GM13977 (cell line): ENCODE measurements at places on chromosomes 5 and 9.
A peak's percentile ranks its signal among the peaks of the same experiment; 100 is the strongest.

DNA sequence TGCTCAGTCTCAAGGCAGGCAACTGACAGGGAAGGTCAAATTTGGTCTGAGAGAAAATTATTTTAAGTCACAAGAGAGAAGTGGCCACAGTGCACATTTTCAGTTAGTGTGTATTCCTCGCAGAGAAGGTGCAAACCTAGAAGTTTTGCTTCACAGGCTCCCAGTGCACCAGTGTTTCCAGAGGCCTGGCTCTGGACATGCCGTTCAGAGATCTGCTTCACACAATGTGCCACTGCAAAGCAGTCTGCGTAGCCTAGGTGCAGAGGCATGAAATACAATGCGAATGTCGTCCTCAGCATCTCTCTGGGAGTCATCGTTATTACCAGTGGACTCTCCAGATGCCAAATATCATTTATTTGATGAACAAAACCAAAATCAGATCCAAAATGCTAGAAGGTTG is 147.8 kb downstream of the MAPKAP1 start:
- DNase-seq: no peak

- no peak for DNase-seq
These were observed 418.6 kb upstream of the RIOK2 start for GRCh38 chr5:97601651-97602050.

GRCh38 chr9:134551176-134551575 is 90.4 kb upstream of the COL5A1 start:
- DNase-seq: no peak

GRCh38 chr9:120630333-120630732 is 50.4 kb upstream of the CDK5RAP2 start:
- no peak for DNase-seq

- peak; percentile 71 for DNase-seq
These were observed 29.1 kb downstream of the JADE2 start for GRCh38 chr5:134554319-134555222.

GRCh38 chr5:137492331-137492730 is 6.8 kb downstream of the SPOCK1 start:
- DNase-seq: no peak

DNA sequence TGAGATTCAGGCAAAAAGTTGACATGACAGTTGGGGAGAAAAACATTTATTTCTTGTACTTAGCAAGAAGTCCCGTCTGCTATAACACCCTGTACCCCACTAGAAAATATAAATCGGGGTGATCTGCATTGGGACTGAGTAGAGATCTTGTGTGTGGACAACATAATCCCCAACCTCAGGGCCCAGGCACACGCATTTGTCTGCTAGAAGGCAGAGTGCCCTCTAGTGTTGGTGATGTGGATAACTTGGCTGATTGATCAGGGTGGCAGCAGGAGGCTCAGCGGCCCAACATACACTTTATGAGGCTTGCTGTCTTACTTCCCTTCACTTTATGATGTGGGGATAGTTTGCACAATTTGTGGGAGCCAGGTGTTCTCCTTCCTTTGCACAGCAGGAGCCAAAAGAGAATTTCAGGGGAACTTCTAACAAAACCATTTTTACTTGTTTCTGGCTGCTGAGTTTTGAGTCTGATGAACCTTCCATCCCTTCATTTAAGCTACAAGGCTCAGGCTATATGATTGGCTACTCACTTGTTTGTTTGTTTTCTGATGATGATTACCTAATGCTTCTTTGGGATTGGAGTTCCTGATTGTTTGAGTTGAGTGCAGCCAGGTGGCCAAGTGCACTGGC is 263.2 kb downstream of the DMAC1 start:
- peak; percentile 26 for DNase-seq

DNA sequence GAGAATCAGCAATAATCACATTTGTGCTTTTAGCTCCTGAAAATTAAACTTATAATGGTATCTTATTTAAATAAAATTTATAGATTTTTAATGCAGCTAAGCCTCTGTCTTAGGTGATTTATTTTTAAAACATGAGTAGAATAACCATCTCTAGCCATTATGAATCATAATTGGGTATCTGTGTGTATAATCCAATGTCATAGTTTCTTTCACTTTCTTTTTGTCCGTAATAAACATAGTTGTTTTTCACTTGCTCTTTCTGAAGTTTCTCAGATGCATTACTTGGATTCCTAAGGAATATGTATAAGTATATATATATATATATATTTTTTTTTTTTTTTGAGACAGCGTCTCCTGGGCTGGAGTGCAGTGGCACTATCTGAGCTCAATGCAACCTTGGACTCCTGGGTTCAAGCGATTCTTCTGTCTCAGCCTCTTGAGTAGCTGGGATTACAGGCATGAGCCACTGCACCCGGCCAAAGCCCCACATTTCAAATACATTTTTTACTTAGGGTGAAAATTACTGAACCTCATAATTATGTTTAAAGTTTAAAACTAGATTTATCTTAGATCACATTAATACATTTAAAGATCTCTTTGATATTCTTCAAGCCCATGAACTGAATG is 377.1 kb downstream of the PRDM9 start:
- DNase-seq: no peak

DNA sequence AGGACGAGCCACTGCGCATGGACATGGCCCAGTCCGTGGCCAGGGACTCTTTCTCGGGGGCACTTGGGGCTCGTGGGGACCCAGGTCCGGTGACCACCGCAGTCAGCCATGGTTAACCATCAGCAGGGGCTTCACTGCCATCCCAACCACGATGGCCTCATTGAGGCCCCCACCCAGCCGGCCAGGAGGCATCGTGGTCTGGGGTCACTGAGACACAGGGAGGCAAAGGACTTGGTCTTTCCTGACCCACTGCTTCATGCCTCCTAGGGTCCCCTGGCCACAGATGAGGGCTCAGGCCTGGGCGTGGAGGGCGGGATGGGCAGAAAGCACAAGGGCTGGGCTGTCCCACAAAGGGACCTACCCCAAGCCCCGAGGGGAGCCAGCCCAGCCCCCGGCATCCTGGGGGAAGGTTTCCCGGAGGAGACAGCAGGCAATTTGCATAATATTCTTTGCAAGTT is 6.6 kb downstream of the NACC2 start:
- no peak for DNase-seq

DNA sequence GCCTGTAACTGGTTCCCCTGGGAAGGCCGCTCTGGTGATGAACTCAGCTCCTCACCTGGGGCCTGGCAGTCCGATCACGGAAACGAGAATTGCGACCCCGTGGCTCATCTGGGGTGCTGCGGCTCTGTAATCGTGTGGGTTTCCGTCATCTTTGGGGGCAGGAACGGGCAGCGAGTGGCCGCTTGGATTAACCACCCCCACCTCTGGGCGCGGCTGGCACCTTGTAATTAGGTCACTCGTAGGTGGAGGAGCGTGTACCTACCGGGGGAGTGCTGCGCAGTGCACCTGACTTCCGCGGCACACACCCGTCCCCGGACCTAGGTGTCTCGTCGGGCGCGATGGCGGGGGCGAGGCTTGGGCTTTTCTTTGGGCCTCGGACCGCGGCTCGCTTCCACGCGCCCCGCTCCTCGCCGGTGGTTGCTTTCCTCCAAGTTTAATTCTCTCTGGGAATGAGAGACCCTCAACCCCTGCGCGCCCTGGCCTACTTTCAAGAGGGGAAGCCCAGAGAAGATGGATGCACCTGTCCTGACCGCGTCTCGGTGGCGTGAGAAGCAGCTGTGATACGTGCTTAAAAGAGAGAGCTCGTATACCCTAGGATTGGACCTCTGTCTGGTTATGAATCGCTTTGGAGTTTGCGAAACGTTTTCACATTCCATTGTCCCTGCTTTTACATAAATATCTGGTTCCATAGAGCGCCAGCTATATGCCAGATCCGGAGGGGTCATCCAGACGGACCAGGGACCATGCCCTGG is 744 bp upstream of the PPP2CA start:
- DNase-seq: no peak

GRCh38 chr9:942805-943580 is 33.5 kb upstream of the DMRT3 start:
- no peak for DNase-seq

DNA sequence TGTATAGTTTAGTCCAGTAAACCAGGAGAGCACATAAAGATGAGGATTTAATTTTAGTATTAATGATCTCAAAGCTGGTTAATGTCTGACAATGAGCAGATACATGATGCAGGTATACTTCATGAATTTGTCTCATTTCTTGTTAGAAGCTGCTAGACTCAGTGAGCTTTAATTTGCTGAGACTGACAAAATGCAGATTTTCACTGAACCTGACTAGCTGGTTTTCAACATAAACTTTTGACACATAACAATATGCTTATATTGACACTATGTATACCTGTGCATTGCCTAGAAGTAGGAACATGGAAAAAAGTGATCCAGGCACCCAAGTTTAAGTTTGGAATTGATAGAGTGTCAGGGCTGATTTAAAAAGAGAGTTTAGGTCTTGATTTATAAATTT is 10.8 kb downstream of the UBLCP1 start:
- DNase-seq: no peak

DNA sequence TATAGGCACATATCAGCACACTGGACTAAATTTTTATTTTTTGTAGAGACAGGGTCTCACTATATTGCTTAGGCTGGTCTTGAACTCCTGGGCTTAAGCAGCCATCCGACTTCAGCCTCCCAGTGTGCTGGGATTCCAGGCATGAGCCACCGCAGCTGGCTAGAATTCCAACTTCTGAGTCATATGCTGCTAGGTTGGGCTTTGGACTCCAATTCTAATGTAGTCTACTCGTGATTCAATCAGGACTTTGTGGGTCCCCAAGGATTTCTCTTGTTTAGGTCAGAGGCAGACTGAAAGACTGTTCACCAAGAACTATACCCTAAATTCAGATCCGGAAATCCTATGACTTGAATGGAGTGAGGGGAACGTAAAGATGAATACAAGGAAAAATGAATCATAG is 68.2 kb upstream of the CHD1 start:
- no peak for DNase-seq
